ENCODE measurements at places on chromosomes 5 and 9.

GRCh38 chr5:146428658-146429057 lies 18.5 kb upstream of the TCERG1 start:
- no peak for DNase-seq

DNA sequence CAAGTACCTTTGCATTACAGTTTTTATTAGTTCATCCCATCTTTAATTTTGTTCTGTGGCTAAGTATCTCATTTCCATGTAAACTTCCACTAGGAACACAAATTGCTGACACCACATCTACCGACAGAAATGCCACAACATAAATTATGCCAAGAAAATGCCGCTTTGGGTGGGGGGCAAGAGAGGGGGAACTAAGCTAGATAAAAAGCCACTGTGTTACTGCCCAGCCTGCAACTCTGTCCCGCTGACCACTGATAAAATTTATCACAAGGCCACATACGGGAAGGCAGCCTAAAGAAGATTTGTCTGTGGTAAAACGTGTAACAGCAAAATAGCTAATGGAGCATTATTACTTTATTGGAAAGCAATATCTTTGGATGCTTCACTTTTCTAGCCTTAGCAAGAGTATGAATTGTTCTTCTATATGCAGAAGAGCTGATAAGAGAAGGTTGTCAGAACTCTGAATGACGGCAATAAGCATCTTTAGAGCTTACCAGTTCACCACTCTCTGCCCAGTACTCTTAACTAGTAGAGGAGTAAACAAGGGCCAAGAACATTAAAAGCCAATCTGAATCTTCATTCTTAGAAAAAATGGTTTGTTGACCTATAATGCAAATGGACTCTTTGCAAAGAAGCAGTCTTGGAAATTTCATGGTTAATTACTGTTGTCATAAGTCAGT lies 172.2 kb upstream of the MEF2C start:
- no peak for DNase-seq

GRCh38 chr9:90787771-90788460 lies 13.7 kb upstream of the SYK start:
- no peak for DNase-seq

DNA sequence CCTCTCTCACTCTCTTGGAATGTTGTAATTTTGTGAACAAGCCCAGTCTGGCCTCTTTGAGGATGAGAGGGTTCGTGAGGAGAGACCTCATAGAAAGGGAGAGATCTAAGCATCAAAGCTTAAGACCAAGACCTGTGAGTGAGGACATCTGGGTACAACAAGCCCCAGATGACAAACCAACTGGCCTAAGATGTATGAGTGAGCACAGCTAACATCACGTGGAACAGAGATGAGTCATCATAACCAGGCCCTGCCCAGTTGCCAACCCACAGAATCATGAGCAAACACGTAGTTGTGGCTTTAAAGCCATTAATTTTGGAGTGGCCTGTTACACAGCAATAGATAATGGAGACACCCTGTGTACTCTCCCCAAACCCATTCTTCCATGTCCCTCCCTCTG lies 439.1 kb upstream of the KIF2A start:
- DNase-seq, result no peak

DNA sequence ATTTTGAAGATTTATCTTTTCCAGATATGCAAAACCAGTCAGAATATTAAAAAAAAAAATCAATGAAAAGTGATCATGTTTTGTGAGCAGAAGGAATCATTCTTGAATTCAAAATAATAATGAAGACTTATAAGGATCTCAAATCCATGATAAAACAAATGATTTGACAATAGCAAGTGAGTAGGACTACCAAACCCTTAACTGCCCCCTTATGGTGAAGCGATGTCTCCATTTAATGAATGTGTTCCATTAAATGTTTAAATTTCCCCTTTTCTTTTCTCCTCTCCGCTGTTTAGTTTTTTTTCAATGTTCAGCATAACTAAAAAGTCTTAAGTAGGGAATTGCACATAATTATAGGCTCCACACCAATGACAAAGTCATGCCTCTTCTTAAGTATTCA lies 12.2 kb upstream of the MARCHF3 start:
- no peak for DNase-seq

DNA sequence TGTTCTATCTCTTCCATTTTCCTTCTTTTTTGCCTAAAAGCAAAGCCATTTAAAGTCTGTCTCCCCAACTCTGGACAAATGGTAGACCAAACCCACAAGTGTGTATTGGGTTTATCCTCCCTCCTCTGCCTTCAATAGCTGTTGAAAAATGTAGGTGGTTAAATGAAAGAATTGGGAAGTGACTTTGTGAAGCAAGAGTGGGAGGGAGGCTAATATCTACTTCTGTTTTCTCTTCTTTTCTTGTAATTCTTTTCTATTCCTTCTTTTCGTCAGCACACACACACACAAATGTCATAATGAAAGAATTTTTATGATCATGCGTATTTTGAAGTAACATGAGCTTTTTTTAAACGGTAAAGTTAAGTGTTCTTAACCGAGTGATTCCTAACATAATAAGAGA lies 3.8 kb downstream of the CCDC152 start:
- DNase-seq, result no peak

DNA sequence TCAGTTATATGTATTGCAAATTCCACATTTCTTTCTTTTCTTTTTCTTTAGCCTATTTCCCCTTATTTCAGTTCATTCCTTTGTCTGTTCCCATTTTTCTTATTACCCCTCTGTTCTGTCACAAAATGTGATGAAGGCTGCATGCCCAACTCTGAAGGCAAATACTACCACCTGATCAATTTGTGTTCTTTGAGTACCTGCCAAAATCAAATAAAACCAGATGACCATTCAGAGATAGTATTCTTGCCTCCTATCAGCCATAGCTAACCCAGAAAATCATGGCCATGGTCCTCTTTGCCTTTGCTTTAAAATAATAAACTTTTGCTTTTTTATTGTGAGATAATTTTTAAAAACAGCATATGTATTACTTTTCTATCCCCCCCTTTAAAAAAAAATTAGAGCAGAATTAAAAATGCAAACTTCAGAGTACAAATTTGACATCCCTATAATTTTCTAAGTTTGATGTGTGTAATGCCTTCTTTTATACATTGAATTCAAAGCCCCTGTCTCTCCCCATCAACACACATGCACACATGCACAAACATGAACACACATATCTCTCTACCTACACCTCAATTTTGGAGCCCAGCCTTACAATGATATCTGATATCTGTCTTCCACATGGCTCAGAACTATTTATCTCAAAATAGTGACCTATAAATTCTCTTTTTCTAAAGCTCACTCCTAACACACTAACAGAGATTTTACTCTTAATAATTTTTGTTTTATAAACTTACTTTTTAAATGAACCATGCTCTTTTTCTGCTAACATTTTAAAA lies 3.5 kb downstream of the RFESD start:
- no peak for DNase-seq

- no peak for DNase-seq
Measured at GRCh38 chr5:26482810-26483375, 555.5 kb downstream of the CDH9 start.

DNA sequence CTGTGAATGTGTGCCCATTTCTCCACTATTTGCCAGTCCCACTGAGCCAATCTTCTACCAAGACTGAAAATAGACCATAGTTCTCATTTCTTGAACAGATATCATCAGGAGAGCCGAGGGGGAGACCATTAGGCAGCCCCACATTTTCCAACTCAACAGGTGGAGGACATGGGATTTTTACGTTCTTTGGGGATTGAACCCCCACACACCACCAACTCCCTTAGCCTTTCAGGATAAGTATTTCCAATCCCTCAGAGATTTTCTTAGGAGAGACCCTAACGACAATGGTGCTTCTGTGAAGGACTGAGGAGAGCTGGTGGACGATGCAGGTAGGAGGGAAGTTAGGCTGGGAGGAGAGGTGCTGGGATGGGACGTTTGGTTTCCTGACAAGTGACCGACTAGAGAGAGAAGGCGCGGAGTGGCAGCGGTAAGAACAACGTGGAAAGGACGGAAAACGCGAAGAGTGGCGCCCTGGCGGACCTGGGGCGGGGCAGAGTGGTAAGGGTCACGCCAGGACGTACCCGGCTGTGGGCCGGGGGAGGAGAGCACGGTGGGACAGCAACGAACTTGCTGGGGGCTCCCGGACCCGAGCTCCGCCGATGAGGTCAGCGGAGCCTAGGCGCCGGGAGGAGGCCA lies 681 bp upstream of the CHSY3 start:
- DNase-seq, result no peak

- DNase-seq, result no peak
Measured at GRCh38 chr5:149443210-149443609, 64.1 kb upstream of the IL17B start.

GRCh38 chr9:93332317-93332716 lies 119.2 kb upstream of the FAM120A start:
- no peak for DNase-seq

- no peak for DNase-seq
Measured at GRCh38 chr5:32029781-32030180, 144.3 kb downstream of the GOLPH3 start.

GRCh38 chr9:21348430-21348970 lies 2.2 kb downstream of the IFNA6 start:
- DNase-seq, result no peak

- DNase-seq, result no peak
Measured at GRCh38 chr9:126015424-126015823, 268.3 kb downstream of the PBX3 start.

- DNase-seq, result no peak
Measured at GRCh38 chr9:8014997-8015682, 215.6 kb upstream of the DMAC1 start.

GRCh38 chr5:154369682-154370081 lies 76.1 kb upstream of the SAP30L start:
- DNase-seq, result no peak

DNA sequence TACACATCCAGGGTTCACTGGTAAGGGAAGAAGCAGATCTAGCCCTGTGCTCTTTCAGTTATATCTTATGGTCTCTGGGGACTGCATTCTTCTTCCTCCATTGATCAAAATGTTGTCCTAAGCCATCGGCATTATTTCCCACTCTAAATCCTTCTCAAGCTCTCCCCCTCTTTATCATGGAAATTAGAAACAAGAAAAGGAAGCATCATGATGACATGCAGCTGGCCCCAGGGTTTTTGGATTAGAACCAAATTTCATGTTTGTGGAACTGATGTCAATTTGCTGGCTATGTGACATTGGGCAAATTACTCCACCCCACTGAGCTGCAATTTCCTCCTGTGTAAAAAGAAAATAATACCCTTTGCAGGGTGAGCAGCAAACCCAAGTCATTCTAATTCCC lies 39.5 kb downstream of the MFAP3 start:
- DNase-seq, result no peak

- DNase-seq, result no peak
Measured at GRCh38 chr9:37342895-37343294, 79.6 kb upstream of the GRHPR start.

DNA sequence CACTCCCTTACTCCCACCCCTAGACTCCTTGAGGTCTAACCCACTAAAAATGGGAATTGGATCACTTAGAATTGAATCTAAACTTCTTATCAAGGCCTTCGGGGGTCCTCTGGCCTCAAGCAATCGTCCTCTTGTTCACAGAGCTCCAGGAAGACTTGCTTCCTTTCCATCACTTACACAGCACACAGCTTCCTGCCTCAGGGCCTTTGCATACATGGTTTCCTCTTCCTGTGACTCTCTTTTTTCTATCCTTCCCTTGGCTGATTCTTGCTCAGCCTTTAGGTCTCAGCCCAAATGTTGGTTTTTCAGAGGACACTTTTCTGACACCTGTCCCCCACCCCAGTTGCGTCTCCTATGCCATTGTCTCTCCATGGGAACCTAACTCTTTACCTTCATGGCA lies 50.0 kb upstream of the ALDH1B1 start:
- DNase-seq, result no peak

GRCh38 chr5:177475563-177476427 lies 2.4 kb upstream of the DBN1 start:
- no peak for DNase-seq

DNA sequence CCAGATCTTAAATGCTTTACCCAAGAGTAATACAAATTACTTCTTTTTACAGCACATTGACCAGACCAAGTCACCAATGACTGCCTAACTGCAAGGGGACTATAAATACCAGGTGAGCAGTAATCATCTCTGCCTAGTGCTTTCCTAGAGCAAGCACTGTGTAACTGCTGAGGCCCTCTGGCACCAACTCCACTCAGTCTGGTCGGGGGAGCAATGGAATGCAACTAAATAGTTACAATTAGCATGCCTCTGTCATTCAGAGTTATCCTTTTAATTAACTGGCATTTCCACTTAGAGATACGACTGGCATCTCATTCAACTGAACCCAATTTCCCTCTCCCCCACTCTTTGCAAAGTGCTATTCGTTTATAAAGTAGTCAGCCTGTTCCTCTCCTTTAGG lies 1309.1 kb upstream of the DMAC1 start:
- no peak for DNase-seq

GRCh38 chr9:16266648-16267276 lies 603.7 kb downstream of the BNC2 start:
- DNase-seq, result no peak

All from stimulated activated CD8-positive, alpha-beta memory T cell treated with anti-CD3 and anti-CD28 coated beads, Interleukin-7, amount 100 ng/mL, for 1 hour (primary cell).